ENCODE measurements at places on chromosomes 2 and 18. TPM values are rescaled to one million over a fixed set of nuclear protein-coding genes. Genes with fewer than 3 reads are reported as not detected.

The AFF3 gene
- 6.2 TPM for total RNA-seq

The G6PC2 gene
- not detected for total RNA-seq

The RSAD2 gene
- 1.2 TPM for total RNA-seq

The INHA gene
- total RNA-seq, result not detected

The LYPD6 gene
- 0.26 TPM for total RNA-seq

The ANKRD30BL gene
- total RNA-seq, result not detected

The MALL gene
- 1.1 TPM for total RNA-seq

The ZNF521 gene
- 0.98 TPM for total RNA-seq

The UPP2 gene
- 2.2 TPM for total RNA-seq

The ZNF396 gene
- 1.6 TPM for total RNA-seq

The PFN4 gene
- 0.66 TPM for total RNA-seq

The SLC5A7 gene
- not detected for total RNA-seq

The FSHR gene
- total RNA-seq, result not detected

The C2orf66 gene
- 1.1 TPM for total RNA-seq

The MOCOS gene
- 35.2 TPM for total RNA-seq

The STAT4 gene
- total RNA-seq, result 4.6 TPM

The ALLC gene
- 0.18 TPM for total RNA-seq

The ENOSF1 gene
- 71.9 TPM for total RNA-seq

The GPR75 gene
- 2.7 TPM for total RNA-seq

All from right lobe of liver (tissue), 6 donors.